ENCODE measurements at places on chromosomes 11 and 22.

DNA sequence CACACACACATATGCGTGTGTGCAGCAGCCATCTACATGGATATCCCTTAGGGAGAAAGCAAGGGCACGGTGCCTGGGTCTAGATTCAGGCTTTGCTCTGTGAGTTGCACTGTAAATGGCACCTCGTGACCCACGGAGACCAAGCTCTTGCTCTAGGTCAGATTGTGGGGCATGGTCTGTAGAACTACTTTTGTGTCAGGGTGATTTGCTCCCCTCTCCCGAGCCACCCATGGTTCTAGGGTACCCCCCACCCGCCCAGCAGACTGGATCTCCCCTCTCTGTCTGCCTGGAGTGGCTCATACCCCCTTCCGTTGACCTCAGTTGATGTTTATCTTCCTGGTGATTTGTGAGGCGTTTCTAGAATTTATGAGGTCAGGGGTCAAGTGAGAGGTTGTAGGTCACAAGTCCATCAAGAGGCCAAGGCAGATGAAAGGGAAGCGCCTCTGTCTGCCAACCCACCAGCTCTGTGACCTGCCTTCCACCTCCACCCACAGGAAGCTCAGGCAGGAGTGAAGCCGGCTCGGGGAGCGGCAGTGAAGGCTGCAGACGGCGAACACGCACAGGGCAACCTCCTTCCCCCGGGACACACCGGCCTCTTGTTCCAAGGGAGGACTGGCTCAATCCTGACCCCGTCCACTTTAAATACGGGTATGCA lies 76.2 kb upstream of the TTLL12 start:
- DNase-seq: peak; percentile 4

GRCh38 chr11:5712507-5712906 lies 22.9 kb downstream of the TRIM22 start:
- DNase-seq: no peak

GRCh38 chr22:30742291-30743256 lies 47.9 kb downstream of the OSBP2 start:
- no peak for DNase-seq

DNA sequence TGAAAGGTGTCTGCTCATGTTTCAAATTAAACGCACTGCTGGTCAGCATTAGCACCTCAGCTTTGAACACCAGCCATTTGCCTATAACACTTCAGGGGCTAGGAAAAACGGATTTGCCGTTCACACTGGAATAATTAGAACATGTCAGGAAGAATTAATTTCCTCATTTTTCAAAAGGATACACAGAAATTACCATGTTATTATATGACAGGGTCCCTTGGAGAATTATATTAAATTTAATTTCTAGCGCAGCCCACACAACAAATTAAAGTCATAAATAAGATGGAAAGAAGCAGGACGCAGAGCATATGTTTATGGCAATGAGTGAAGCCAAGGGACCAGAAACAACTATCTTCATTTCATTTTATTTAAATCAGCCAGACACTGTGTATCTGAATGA lies 83.8 kb upstream of the SOX6 start:
- DNase-seq: no peak

GRCh38 chr11:133081020-133081419 lies 451.3 kb downstream of the OPCML start:
- no peak for DNase-seq

GRCh38 chr11:107689317-107690202 lies 22.3 kb downstream of the SLN start:
- peak; percentile 28 for DNase-seq

- no peak for DNase-seq
Observed at GRCh38 chr11:88604260-88604659, 266.7 kb upstream of the CTSC start.

- no peak for DNase-seq
Observed at GRCh38 chr11:69684651-69685050, 9.5 kb upstream of the LTO1 start.

GRCh38 chr11:10379871-10380568 lies 75.0 kb upstream of the AMPD3 start:
- no peak for DNase-seq

DNA sequence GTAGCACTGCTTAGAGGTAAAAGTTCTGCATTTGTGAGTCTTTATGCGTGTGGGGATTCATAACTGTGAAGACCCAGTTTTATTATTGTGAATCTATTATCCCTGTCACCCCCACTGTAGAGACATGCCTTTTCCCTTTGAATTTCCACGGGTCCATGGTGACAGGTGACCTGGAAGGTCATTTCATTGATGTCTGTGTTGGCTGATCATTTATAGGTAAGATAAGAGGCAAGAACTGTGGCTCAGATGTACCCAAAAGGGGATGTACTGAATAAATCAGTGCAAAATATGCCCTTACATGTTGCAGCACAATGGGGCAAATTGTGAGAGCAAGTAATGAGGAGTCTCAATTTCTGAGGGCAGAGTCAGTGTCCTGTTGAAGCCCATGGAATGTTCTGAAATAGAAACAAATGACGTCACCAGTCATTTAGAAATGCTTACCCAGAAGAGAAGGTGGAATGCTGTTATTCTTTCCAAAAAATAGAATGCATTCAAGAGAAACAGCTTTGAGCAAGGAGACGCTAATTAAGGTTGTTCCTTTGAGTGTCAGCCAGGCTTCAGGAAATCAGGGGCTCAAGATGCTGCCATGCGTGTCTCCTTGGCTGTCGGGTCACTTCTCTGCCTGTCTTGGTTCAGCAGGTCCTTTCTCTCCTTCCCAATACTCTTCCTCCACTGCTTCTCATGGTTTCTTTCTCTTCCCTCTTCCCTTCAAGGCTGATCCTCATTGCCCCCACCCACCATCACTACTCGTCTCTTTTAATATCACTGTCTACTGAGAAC lies 118.7 kb upstream of the E2F8 start:
- DNase-seq: no peak

DNA sequence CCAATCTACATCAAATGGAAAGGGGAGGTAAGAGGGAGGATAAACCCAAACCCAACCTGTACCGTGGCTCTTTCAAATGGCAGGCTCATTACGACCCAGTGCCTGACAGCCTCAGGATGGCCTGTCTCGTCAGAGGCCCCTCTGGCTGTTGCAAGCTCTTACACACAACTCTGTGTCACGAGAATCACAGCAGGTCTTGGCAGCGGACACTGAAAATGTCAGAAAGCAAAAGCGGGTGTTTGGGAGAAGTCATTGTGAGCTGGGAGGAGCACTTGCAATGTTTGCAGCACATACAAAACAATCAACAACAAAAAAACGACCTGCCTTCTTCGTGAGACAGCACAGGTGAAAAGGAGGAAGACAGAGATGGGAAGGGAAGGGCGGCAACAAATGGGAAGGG lies 248.1 kb downstream of the OPCML start:
- DNase-seq: no peak

DNA sequence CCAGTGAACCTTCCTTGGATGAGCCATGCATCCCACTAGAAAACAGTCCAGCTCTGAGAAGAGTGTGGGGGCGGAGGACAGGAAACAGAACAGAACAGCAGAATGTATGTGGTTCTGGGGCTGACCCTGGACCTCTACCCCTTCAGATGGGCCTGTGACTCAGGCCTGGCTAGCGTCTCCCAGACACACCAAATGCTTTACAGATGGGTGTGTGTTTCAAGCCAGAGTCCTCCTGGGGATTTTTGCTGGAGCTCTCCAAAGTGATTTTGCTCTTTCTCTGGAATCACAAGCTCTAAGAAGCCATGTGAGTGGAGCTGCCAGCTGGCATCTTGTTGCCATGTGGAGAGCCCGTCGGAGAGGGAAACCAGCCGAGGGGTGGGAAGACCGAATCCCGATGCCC lies 13.2 kb upstream of the C1QTNF4 start:
- no peak for DNase-seq

- no peak for DNase-seq
Observed at GRCh38 chr11:18684267-18684666, 14.3 kb upstream of the TMEM86A start.

- DNase-seq: peak; percentile 33
Observed at GRCh38 chr11:75275581-75275980, 35.0 kb downstream of the TPBGL start.

DNA sequence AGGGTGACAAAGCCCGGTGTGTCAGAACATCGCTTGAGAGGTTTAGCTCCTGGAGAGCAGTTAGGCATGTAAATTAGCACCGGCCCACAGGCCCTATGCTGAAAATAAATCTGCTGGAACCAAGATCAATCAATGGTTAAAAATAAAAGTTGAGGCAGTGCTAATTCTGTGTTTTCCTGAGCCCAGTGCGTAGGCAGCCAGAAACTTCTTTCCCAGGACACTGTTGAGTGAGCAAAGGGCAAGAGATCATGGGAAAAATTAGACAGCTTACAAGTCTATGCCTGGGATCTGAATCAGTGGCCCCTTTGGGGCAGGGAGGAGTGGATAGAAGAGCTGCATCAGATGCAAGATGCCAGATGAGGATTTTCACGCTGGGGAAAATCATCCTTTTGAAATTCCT lies 539.2 kb downstream of the BUD13 start:
- no peak for DNase-seq

DNA sequence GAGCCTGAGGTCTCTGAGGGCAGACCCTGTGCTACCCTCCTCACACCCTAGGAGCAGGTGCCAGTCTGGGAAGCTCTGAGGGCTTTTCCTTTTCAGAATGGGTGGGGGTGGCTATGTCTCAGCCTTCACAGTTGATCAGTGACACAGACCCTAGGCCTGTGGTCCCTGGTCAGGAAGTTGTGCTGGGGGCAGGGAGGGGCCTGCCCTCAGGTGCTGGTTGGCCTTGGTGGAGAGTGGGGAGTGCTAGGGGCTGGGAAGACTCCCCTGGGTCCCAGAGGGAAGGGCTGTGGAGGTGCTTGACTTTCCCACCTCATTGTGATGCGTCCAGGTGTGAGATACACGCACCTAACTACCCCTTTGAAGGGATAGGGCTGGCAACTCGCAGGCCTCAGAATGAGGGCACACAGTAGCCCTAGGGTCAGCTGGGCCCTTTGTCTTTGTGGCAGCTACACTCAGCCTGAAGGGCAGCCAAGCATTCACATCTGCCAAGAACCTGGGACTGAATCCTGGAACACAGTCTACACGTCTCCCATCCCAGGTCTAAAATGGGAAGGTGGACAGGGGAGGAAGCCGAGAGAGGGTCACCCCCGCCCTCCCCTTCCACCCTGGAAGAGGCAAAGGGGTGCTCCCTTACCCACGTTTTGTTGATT lies 31.2 kb upstream of the ATXN10 start:
- no peak for DNase-seq

DNA sequence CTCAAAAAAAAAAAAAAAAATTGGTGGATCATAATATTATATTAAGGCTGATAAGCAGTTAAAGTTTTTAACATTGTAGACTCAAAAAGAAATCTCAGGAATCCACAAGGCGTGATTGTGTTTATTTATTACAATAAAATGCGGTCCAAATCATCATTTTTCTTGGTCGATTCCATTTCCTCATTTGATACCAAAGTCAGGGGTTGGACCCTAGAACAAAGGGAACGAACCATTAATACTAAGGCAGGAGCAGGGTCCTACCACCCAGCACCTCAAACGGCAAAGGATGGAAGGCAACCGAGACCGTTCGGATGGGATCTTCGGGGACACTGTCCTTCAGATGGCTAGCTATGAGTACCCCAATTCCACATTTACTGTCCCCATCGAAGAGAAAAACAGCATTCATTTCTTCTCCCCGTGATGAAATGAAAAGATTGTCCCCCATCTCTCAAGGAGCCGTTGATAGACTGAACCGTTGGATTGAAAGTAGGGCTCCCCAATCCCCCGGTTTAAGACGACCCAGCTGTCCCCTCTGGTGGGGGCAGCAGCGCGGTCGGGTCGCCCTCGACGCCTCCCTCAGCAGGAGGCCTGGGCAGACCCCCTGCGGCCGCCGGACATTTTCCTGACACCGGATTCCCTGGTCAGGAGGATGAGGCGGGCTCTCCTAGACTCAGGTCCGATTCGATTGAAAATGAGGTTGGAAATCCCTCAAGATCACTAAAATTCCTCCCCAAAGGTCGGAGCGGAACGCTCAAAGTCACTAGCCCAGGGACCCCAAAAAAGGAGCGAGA lies 607 bp downstream of the DMC1 start:
- no peak for DNase-seq

GRCh38 chr11:104837969-104838639 lies 60.2 kb downstream of the CASP12 start:
- DNase-seq: no peak

- no peak for DNase-seq
Observed at GRCh38 chr11:125376117-125376516, 119.9 kb downstream of the FEZ1 start.

DNA sequence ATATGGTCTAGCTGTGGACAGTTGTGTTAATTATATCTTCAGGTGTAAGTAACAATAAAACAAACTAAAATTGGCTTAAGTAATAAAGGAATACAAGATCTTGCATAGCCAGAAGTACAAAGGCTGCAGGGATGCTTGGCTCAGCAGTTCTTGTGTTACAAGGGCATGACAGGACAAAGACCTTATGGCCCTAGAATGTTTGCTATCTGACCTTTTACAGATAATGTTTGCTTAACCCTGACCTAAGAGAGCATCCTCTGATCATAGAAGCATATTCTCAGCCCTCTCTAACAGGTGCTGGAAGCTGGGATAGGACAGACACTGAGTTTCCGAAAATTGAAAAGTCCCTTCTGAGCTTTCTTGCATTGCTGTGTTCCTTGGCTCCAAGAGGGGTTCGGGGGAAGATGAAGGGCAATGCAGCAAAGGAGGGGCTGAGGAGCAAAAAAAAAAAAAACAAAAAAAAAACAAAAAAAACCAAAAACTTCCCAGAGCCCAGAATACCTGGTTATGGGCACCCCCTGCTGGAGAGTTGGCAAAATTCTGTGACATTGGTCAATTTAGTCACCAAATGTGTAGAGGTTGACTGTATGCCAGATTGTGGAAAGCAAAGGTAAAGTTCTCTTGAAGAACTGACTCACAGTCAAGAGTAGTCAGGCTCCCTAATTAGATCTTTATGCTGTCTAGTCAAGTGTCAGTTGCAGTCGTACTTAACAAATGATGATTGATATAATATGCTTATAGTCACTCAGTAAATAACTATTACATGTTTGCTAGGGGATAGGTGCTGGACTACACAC lies 10.4 kb upstream of the HIKESHI start:
- peak; percentile 46 for DNase-seq

DNA sequence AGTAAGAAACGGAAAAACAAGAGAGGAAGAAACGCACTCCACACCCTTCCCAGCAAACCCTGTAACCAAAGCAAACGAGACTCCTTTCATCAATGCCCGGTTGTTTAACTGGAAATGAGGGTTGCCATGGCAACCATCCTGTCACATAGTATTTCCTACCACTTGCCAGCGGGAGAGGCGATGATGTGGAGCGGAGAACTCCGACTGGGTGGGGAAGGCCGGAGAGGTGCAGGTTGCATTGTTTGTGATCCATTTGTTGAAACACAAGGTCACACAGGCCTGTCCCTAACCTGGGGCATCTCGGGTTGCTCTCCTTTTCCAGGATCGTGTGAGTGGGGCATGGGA lies 609.9 kb downstream of the BUD13 start:
- no peak for DNase-seq
